ENCODE measurements at places on chromosomes 11 and 22.

DNA sequence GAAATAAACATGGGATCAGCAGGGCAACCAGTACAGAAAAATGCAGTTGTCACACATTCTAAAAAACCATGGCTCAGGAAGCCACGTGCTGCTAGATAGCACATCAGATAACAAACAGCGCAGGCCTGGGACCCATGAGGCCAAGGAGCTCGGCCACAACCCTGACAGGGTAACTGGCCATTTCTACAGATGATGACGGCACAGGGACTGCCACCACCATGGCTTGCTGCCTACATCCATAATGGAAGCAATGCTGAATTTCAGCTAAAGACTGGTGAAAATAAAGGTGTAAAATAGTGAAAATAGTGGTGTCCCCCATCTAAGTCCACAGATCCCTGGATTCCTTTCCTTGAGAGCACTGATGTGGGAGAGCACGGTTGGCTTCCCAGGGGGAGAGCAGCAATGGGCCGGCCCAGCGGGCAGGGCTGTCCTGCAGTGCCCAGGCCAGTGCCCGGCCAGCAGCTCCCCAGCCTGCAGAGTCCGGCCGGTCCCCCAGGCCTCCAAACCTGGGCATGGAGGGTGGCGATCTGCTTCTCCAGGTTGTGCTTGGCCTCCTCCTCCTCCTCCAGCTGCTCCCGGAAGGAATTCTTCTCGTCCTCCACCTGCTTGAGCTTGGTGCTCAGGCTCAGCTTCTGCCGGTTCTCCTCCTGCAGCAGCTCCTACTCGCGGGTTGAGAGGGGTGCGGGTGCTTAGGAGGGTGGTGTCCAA lies 40.0 kb downstream of the APOL1 start:
- DNase-seq: no peak

DNA sequence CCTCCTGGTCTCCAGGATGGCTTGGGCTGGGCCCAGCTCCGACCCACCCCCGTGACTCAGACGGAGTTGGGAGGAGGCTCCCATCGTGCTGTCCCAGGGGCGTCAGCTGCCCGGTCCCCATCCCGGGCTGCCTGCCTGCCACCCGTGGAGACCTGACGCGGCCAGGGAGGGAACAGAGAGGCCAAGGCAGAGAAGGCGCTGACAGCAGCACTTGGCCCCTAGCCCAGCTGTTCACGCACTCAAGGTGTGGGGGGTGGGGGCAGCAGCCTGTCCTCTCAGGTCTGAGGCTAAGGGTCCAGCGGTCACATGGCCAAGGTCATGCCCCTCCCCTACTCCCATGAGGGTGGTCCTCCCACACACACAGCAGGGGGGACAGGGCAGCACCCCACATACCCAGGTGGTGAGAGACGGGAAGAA lies 48.6 kb downstream of the ELFN2 start:
- no peak for DNase-seq

GRCh38 chr22:28560046-28560742 lies 119.4 kb downstream of the TTC28 start:
- DNase-seq: peak; percentile 62

DNA sequence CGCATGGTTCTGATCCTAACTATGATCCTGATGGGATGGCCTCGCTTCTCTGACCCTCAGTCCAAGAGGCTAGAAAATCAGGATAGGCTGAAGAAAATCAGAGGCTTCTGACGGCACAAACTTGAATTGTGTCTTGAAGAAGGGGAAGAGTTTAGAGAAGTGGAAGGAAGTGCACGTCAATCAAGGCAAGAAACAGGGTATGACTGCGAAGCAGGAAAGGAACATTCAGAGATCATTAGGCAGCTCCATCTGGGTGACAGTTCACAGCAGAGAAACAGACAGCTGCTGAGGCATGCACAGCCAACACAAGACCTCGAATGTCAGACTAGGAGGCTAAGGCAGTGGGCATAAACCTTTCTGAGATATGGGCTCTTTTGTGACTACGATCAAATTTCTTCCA lies 29.3 kb downstream of the CLPB start:
- DNase-seq: no peak

DNA sequence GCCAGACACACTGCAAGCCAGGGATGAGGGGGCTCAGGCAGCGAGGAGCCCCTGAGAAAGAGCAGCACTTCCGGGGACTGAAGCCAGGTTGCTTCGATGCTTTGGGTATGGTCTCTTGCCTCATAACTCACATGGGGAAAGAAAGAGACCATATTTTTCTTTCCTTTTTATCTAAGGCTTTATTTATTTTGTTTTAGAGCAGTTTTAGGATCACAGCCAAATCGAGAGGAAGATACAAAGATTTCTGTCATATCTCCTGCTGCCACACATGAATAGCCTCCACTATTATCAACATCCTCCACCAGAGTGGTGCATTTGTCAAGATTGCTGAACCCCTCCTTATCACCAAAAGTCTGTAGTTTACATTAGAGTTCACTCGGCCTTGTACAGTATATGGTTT lies 24.3 kb upstream of the ADSL start:
- no peak for DNase-seq

Data from fibroblast of upper back skin (primary cell).